ENCODE measurements at places on chromosomes 2 and 18.

GRCh38 chr2:177868806-177869205 is 203.8 kb downstream of the PDE11A start:
- no peak for DNase-seq

DNA sequence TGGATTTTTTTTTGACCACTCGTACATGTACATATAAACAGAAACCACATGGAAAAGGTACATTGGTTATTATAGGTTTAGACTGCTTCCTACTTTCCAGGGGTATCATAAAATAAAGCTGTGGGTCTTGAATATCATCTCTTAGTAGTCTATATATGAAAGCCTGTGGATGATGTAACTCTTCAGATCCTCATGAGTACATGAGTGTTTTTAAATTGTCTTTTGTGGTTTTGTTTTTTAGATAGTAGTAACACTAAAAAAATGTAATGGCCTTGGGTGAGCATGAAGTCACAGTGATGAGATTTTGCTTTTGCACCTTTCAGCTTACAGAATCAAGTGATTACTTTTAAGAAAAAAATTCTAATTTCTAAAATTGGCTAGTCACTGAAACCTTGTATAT is 80.2 kb downstream of the RAB3GAP1 start:
- DNase-seq = peak; percentile 67

DNA sequence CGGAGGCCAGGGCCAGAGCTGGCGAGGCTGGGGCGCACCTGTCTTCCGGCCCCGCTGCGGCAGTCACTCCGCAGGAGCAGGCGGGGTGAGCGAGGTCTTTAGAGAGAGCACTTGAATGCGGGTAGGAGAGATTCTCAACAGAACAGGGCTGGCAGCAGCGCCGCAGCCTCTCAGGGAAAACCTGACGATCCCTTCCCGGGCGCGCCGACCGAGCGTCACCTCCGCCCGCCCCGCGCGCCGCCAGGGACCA is 526 bp downstream of the PRKRA start:
- DNase-seq = no peak

GRCh38 chr2:60530660-60531281 is 22.7 kb downstream of the BCL11A start:
- DNase-seq = peak; percentile 84

DNA sequence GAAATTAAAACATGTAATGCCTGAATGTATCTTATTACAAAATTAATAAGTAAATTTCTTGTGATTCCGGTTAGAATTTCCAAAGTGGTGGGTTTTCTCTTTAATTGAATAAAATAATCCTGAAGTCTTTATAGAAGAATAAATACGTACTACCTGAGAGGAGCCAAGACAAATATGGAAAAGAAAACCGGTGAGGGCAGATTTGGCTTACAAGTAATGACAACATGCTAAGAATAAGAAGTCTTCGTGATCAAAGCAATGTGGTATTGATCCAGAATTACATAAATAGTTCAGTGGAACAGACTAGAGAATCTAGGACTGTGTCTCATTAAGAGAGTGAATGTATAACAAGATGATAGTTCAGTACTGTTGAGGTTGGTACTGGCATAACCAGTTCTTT is 167.5 kb downstream of the NEDD4L start:
- no peak for DNase-seq

- DNase-seq = no peak
Observed at GRCh38 chr18:54780285-54780861, 47.9 kb upstream of the RAB27B start.

DNA sequence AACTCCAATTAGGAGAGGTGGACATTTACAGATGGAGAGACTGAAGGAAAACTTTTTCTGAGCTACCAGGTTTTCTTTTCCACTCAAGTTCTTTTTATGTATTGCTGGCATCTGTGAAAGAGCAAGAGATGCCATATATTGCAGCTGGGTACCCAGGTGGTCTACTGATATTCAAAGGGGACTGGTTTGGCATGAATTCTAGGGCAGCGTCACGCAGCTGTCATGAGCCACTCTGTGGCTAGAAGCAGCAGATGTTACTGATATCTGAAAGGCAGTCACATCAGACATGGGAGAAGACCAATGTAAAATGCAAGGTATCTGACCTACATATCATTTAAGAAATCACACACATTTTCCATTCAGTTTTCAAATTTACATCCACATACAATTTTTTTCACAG is 408.8 kb downstream of the GALNT13 start:
- DNase-seq = no peak

DNA sequence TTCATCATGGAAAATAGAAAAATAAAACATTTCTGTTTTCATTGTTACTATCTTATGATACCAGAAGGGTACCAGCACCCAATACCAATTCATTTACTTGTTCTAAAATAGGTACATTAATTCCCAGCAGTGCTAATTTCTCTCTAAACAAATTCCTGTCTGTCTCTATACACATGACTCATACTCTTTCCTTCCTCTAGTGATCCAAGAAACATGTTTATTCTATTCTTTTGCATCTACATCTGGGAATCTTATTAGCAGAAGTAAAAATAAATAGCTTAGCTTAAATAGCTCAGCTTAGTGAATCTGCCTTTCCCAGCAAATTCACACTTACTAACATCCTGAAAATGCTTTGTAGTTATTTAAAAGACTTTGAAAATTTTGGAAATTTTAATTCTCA is 84.5 kb upstream of the MAPRE2 start:
- DNase-seq = peak; percentile 10

DNA sequence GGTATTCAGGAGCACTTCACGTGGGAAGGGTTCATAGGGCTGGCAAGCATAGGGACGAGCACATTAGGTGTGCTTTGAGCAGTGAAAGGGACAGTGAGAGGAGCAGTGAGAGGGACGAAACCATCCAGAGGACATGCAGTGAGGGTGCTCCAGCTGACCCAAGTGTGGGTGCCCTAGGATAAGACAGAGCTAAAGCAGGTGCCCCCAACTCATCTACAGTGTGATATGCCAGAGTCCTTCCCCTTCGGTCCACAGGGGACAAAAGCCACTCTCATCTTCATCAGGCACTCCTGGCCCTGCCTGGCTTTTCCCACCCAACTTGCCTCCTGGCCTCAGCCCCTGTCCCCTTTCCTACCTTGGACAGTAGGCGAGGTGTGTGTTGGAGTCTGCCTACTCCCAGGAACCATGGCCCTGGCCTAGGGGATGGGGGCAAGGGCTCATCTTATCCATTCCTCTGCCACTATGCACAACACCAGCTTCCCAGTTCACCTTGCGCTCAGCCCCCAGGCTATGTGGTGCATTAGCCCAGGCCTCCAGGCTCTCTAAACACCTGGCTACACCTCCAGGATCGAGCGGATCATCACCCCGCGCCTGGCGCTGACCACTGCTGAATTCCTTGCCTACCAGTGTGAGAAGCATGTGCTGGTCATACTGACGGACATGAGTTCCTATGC is 16.1 kb upstream of the ANKRD53 start:
- DNase-seq = no peak

DNA sequence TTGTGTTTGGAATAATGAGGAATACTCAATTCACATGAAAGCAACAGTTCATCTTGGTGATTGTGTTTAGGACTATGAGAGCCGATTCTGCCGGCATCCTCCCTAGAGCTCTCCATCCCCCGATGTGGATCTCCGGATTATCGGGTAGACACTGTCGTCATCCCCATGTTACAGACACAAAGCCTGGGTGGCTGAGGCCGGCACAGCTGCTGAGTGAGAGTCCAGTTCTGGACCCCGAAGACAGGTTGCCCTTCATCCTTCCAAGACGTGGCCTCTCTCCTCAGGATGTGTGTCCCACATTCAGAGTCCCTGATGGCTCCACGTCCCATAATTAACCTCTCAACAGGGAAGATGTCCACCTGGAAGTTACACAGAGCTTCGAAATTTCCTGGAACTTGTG is 129.3 kb downstream of the HDAC4 start:
- DNase-seq = no peak

- DNase-seq = peak; percentile 98
Observed at GRCh38 chr18:49690312-49690711, 123.0 kb downstream of the ACAA2 start.

DNA sequence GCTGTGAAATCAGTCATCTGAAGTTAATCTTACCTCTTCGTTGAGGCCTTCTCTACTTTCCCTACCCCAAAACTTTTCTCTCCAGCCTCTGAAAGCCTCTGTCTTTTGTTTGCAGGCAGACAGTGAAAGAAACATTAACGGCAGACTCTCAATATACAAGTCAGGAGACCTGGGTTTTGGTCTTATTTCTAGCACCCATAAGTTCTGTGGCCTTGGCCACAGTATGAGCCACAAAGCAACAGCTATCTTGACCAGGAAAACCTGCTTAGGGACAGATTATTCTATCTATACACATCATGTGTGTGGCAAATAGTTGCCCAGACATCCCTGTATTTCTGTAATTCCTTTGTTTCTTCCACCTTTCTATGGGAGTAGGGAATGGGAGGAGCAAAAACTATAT is 318.3 kb downstream of the AGPS start:
- DNase-seq = no peak

DNA sequence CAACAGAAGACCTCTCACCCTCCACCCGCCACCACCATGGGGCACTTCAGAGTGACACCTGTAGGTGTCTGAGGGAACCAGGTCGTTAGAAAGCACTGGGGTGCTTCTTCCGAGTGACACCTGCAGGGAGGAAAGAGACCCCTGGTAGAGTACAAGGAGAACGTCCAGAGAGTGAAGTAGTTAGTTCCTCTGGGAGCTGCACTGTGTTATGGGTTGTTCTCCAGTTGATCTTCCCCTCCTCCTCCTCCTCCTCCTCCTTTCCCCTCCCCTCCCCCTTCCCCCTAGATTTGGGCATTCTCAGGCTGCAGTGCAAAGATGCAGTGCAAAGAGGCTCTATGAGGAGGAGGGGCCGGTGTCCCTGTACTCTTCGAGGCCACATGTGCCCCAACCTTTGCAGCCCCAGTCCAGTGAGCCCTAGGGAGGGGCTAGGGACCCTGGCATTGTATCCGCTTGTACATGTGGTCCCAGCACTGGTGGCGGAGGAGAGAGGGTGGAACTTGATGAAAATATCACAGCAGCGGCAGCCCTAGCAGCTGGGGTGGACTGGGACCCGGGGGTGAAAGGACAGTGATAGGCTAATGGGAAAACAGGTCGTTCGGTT is 850 bp downstream of the DNAJB2 start:
- DNase-seq = no peak

GRCh38 chr2:42789751-42790150 is 2.6 kb downstream of the HAAO start:
- DNase-seq = no peak

DNA sequence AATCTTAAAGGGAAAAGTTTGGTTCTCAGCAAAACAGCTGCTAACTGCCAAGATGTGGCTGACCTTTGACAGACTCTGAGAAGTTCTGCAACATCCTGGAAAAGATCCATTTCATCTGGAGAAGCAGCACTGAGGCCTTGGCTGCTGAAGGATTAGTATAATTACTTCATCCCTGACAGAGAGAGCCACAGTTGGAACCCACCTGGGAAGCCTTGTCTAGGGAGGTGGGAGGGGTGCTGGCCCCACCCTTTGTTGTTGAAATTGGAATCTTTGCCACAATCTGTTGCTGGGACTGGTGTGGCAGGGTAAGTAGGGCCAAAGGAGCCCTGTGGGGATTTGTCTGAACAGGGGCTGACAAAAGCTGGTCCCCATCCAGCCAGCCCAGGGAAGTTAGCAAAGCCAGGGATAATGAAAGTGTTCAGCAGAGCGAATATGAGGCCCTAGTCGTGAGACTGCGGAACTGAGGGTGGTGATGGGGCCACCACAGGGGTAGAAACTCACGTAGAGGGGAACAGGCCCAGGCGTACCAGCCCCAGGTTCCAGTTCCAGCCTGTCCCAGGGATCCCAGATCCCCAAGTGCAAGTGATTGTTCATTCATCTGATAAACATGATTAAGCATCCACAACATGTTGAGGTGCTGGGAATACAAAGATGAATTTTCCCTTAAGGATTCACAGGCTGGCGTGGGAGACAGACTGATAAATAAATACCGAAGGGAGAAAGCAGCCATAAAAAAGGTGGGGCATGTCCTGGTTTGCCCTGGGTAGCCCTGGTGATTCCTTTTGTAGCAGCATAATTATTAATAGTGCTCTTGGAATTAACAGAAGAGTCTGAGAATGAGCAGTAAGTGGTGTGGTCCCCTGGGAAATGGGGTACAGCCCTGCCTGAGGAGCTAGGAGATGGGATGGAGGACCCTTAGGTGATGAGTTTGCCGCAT is 60.0 kb downstream of the MYO1B start:
- DNase-seq = peak; percentile 50

DNA sequence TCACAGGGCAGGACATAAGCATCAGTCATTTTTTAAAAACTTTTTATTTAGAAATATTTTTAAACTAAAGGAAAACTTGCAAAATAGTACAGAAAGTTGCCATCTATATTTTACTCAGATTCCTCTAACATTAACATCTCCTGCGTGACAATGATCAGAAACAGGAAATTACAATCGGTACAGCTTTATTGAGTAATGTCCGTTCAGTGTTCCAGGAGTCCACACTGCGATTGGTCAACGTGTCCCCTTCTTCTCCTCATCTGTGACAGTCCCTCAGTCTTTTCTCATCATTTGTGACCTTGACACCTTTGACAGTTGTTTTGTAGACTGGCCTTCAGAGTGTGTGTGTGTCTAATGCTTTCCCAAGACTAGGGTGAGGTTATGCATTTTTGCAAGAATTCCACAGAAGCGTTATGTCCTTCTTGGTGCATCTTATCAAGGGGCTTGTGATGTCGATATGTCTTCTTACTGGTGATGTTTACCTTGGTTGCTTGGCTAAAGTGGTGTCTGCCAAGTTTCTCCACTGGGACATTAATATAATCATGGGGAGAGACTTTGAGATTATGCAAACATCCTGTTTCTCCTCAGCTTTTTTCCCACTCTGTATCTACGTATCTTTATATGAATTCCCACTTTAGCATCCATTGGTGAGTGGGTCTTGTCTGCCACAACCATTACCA is 21.4 kb upstream of the TMEM177 start:
- DNase-seq = no peak

- DNase-seq = no peak
Observed at GRCh38 chr2:182404975-182405561, 21.8 kb downstream of the PDE1A start.

- DNase-seq = no peak
Observed at GRCh38 chr2:23656597-23656973, 270.3 kb downstream of the ATAD2B start.

DNA sequence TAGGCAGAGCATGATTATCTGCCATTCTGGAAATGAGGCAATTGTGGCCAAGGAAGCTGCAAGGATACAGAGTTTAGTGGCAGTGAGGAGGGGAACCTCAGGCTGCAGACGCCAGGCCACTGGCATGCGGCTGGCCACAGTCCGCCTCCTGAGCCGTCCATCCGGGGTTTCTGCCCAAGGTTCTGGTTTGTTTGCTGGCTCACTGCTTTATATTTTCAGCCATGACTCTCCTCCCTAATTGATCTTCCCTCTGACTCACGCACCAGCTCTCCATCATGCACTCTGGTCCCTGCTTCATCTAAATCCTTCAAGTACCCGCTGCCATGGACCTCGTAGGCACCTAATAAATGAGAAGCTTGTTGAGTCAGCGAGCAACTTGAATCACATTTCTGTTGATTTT is 107.8 kb upstream of the REV1 start:
- DNase-seq = peak; percentile 46
